Activated effector memory CD4-positive, alpha-beta T cell treated with Interleukin-2 at 50 U/mL for 16 hours (primary cell): ENCODE measurements at places on chromosomes 2 and 18.
A peak's percentile ranks its signal among the peaks of the same experiment; 100 is the strongest.

GRCh38 chr2:232879618-232880494 lies 9.8 kb downstream of the SNORC start:
- no peak for DNase-seq

GRCh38 chr18:45820106-45820745 lies 5.2 kb upstream of the SIGLEC15 start:
- no peak for DNase-seq

DNA sequence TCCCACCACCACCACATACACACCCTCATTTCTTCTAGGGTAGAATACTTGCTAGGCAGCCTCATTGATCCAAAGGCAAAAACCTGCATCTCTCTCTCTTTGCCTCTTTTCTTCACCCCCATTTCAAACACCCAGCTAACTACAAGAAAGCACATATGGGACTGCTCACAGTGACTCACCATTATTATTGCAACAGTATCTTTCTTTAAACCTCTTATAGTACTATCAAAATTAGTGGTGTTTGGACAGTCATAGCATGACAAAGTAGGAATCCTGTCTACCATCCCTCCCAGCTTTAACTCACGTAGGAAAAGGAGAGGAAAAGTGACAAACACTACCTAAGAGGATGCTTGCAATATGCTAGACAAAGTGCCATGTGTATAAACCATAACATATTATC lies 422.5 kb upstream of the CRIM1 start:
- DNase-seq, result no peak

DNA sequence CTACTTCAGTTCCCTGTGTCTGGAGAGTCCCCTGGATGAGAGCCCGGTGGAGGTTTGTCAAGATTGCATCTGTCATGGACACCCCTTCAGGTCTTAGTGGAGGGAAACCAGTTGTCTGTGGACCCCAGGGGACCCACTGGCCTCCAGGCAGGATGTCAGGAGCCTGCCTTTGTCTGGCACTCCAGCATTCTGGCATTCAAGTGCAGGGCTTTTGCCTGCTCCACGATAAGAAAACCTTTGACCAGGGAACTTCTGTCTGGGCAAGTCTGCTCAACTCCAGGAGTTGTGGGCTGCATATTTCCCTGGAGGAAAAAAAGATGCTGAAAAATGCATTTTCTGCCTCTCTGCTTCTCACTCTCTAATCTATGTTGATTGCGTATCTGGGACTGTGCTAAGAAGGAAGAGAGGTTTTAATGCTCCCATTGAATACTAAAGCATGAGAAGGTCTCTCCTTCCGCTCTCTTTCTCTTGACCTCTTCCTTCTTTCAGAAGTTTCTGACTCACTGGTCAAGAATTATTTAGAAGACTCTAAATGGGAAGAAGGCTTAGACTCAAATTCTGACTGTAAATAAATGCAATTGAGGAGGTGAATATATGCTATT lies 104.5 kb downstream of the MMADHC start:
- DNase-seq, result no peak

DNA sequence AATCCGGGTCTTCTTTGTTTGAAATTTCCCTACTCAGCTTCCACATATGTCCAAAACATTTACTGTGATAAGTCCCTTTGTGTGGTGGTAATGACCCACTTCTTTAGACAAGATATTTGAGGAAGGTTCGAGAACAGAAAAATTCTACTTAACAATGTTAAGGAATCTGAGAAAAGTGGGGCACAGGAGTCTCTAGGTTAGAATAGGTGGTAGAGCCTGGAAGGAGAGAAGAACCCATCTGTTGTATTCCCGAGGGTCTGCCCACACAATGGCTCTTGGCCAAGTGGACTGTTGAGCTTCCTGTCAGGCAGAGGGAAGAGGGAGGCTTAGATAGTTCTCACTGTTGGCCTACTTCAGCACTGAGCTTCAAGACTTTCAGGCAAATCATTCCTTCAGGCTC lies 4.3 kb downstream of the IGFBP2 start:
- no peak for DNase-seq

DNA sequence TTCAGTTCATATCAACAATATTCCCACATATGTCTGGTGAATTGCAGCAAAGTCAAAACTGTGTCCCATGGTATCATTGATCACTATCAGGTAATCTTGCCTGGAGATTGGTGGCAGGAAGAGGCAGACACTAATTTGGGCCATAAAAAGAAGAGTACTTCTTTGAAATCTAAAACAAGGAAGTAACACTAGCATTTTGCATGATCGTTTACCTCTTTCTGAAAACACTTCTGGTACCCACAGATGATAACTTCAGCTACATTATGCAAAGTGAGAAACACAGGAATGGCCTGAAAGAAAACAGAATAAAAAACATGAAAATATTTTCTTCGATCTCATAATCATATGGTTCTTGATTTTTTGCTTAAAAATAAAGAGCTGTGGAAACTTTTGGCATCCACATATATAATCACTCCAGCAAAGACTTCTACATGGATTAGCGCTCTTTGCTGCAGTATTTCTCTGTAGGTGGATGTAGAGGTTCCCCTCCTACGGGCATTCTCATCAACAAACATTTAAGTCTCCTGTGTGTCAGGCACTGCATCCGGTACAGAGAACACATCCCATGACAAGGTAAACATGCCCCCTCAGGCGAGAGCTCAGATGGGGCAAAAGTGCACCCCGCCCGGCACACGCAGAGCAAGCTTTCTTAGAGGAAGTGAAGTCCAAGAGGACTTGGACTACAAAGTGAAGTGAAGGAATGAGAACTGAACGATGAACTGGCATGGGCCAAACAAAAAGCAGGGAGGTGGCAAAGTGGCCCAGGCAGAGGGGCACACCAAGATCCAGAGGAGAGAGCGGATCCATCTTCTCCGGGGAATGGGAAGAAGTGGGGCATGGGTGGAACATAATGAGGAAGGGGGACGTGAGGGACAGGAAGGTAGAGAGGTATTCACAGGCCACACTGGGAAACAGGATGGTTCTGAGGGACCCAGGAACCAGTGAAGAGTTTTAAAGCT lies 68.0 kb upstream of the RIOK3 start:
- no peak for DNase-seq

DNA sequence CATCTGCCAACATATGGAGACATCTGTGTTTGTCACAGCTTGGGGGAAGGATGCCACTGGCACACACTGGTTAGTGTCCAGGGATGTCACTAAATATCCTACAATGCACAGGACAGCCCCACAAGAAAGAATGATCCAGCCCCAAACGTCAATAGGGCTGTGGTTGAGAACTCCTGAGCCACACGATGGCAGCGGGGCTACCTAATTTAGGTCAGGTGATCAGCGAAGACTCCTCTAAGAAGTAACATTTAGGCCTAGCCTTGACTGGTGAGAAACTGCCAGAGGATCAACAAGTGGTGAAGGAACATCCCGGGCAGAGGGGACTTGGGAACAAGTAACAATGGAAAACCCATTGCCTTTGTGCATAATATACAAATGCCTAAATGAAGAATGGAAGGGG lies 5.0 kb upstream of the TGIF1 start:
- no peak for DNase-seq

- DNase-seq, result no peak
Observed at GRCh38 chr2:229174794-229175496, 96.1 kb downstream of the PID1 start.

GRCh38 chr2:237326266-237327171 lies 87.4 kb downstream of the COL6A3 start:
- DNase-seq, result no peak

DNA sequence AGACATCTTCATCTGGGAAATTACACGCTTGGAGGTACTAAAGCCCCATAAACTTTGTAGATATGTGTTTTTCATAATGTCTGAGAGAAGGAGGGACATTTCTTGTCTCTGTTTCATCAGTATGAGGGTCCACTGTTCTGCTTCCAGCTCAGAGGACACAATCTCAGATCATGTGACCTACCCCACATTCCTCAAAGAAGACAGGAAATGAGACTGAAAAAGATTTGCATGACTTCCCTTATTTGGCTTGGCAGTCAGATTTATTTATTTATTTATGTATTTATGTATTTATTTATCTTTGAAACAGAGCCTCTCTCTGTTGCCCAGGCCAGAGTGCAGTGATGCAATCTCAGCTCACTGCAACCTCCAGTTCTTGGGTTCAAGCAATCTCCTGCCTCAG lies 463.7 kb upstream of the RGPD4 start:
- DNase-seq, result no peak

GRCh38 chr2:112824694-112825085 lies 11.9 kb downstream of the IL1B start:
- DNase-seq, result no peak

DNA sequence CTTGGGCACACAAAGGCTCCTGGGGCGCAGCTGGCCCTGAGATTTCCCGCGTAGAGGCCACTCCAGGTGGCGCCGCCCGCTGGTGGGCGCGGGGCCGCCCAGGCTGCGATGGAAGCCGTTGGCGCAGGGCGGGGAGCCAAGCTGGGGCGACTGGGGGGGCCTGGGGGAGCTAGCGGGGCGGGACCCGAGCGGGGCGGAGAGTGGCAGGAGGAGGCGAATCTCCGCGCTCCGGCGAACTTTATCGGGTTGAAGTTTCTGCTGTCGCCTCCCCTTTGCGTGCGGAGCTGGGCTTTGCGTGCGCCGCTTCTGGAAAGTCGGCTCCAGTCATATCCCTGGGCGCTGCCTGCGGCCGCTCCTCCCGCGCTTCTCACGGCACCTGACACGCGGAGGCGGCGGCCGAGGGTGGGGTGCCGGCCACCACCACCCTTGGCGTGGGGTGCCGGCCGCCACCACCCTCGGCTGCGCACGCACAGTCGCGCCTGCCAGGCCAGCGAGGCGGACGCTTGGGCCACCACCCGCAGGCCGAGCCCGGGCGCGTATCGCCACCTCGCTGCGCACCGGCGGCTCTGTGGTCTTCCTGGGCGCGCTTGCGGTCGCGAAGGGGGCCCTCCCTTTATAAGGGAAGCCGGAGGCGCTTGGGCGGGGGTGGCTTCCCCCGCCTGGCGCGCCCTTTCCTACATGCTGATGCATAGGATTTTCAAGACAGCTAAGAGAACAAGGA lies 919 bp upstream of the CYP1B1 start:
- no peak for DNase-seq

DNA sequence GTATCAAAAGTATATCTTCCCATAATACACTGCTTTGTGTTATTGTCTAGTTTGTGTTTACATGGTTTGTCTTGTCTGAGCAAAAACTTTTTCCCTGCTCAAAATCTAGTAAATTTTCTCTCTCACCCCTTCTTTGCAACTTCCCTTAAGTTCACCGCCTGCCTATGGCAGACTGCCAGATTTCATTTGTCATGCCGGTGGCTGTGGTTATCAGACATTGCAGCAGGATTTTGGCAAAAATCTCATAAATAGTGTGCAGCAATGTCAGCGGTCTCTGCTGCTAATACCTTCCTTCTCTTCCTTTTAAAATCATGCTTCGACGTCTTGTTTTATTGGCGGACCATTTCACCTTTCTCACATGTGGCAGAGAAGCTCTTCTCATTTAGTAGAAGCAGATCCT lies 45.6 kb upstream of the TMEM178A start:
- no peak for DNase-seq

DNA sequence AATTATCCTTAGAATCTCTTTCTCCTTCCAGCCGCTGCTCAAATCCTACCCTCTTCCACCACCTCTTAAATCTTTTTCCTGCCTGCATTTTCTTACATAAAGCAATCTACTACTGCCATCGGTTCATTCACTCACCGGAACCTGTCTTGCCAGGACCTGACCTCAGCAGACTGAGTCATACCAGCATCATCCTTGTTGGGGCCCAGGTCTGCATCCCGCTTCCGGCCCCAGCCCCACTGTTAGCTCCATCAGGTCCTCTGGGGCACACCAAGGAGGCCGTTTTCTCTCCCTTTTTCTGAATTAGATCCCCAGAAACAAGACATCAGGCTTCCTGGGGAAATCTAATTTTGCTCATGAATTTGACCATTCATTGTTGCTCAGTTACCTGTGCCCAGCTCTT lies 42.7 kb upstream of the TGFA start:
- DNase-seq, result no peak

DNA sequence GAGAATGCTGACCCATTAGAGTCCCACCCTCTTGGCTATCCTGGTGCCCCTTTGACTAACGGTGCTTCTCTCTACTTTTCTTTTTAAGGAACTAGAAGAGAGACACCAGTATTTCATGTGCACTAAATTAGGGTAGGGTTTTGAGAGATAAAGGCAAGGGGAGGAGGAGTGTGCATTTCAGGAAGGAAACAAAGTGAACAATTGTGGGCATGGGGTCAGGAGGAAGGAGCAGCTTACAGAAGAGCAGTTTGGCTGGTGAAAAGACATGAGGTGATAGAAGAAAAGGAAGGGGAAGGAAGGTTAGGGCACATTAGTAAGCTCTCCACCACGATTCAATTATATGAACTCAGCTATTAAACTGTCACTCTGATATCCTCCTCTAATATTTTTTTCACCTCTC lies 105.8 kb upstream of the CTAGE1 start:
- no peak for DNase-seq

DNA sequence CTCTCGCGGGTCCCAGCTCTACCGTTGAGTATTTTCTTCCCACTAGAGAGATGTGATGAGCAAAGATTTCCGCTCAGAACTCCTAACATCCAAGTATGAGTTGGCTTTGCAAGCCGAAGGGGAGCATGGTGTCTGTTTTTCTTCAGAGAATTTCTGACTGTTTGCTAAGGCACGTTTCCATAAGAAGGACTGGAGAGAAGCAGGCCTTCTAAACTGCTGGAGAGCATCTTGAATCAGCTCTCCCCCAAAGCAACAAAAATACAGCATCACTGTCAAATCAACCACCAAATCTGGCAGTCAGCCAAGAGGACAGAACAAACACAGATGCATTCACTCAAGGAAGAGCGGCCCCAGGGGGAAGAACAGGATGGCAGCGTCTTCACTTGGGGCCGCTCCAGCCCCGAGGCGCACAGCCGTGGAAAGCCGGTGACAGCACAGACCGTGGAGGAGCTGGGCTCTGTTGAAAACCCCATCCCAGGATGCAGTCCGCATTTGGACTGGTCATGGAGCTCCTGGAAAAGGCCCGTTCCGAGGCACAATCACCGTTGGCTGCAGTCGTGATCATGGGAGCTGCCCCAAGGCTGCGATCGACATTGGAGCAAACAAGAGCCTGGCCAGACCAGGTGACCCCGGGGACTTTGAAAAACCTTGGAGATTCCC lies 101.4 kb downstream of the NFATC1 start:
- no peak for DNase-seq

GRCh38 chr18:43780782-43781340 lies 503.6 kb upstream of the SYT4 start:
- DNase-seq, result no peak

DNA sequence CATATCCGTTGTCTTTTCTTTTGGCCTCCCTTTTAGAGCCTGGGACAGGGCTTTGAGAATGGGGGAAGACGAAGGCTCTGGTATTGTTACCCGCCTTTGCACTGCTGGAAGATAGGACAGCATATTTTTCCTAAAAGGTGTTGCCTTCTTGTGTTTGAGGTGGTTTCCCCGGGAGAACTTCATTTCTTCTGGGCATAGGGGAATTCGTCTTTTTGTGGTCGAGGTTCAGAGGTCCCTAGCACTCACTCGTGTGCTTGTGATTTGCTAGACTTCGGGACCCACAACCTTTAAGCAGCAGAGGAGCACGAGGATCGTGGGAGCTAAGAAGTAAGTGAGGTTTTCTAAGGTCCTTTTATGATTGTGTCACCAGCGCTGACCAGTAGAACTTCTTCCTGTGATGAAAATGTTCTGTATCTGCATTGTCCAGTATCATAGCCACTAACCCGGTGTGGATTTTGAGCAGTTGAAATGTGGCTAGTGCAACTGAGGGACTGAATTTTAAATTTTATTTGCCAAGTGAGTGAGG lies 611 bp downstream of the ZNF512 start:
- DNase-seq, result peak; percentile 0
